Fibroblast of skin of left quadriceps (primary cell): ENCODE measurements at places on chromosomes 2 and 18.

- DNase-seq, result no peak
Observed at GRCh38 chr2:74077636-74078035, 70.1 kb downstream of the BOLA3 start.

DNA sequence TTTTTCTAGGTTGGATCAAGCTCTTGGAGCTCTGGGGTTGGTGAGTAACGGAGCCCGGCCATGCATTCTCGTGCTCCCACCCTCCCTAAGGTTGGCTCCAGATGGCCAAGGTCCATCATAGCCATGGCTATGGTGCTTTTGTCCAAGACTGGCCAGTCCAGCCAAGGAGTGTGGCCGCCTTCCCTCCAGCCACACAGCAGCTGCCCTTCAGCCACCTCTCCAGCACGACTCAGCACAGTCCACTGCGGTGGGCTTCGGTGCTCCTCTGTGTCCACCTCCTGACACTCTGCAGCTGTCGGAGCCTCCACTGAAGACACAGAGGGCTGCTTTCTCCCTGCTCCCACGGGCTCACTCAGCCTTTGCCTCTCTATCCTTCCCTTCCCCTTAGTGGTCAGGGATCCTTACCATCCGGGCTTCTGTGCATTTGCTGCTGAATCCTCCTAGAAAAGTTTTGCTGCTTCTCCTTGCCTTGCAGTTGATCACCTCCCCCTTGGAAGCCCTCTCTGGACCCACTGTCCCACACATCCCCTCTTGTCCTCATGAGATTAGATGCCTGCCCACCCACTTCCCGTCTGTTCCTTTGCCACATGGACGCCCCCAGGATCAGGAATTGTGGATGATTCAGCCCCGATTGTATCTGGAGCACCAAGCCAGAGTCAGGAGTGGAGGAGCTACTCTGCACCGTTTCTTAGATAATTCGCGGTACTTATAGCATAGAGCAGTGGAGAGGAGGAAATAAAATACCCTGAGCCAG is 177.1 kb upstream of the COPS8 start:
- DNase-seq, result no peak

DNA sequence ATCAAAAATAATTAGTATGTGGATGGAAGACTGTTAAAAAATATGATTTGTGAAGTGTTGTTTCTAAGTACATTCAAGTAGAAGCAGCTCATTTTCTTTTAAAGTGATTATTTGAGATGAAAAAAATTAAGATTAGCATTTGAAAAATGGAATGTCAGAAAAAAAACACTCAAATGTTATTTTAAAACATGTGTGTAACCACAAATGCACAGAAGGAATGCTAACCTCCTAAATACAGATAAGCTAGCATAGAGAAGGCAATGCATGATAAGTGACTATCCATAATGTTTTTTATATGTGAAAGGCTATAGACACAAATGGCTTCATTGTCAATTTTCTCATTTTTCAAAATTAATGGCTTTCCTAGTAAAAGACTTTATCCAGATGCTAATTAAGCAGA is 198.9 kb downstream of the NYAP2 start:
- DNase-seq, result no peak

- peak; percentile 14 for DNase-seq
Observed at GRCh38 chr2:94986392-94986963, 39.0 kb upstream of the MAL start.

DNA sequence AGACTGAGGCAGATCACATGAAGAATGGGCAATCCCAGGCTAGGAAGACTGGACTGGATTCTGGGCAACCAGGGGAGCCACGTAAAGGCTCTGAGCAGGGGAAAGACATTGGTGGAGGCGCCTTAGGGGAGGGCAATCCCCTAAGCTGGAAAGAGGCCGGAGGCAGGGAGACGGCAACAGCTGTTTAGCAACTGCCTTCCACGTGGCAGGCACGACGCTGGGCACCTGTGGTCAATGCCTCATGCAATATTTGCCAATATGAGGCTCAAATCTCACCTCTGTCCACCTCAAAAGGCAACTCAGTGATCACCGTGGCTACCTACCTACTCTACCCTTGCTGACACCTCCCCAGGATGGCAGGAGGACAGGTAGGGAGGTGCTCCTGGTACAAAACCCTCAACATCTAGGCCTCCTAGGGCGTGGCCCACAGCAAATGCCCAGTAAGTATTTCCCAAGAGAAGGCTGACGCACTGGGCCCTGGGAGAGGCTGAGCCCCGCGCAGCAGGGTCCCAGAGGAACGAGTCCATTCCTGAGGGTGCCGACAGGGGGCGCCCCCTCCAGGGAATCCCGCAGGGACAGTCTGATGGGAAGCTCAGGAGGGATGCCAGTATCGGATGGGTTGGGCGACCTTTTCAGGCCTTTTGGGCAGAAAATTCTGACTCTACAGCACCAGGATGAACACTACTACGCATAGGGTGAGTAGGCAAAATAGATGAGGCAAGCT is 8.9 kb downstream of the BOLA3 start:
- DNase-seq, result no peak

DNA sequence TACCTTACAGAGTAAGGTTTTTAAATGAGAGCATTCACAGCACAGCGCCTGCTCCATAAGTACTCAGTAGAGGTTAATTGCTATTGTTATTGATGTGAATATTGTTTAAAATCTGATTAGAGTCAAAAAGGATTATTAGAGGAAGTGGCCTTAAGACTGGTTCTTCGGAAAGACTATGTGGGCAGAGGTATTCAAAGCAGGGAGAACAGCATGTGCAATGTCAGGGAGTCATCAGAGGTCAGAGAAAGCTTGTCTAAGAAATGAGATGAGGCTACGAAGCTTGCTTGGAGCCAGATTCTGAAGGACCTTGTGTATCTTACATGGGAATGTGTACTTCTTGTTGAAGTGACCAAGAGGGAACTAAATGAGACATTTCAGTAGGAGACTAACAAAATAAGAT is 49.8 kb downstream of the PMS1 start:
- no peak for DNase-seq

DNA sequence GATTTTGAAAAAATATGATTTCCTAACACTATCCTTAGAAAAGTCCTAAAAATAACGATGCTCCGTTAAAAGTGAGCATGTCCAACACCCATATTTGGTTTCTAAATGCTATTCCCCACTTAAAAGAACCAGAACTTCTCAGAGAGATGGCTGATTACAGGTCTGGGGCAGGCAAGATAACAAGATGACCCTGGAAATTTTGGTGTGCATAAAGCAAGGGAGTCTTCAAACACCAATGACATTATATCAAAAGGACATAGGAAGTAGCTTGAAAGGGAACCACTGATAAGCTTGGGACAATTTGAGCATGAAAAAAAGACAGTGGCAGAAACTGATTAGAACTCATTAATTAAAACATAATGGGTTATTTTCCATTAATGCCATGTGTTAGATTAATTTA is 17.9 kb downstream of the STK17B start:
- no peak for DNase-seq

- peak; percentile 5 for DNase-seq
Observed at GRCh38 chr18:75727456-75727855, 300.0 kb upstream of the SMIM21 start.

GRCh38 chr2:241095594-241096290 is 6.3 kb downstream of the MTERF4 start:
- no peak for DNase-seq

DNA sequence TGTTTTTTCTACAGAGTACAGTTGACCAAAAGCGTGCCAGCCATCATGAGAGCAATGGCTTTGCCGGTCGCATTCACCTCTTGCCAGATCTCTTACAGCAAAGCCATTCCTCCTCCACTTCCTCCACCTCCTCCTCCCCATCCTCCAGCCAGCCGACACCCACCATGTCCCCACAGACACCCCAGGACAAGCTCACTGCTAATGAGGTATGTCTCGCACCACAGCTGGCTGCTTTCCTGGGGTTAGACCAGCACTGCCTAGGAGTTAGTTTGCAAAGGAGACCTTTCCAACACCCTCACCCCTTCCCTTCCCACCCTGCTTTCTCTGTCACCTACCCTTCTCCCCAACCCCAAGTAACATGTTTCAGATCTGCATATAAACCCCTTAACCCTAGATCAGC is 120.3 kb upstream of the IL1R2 start:
- no peak for DNase-seq

DNA sequence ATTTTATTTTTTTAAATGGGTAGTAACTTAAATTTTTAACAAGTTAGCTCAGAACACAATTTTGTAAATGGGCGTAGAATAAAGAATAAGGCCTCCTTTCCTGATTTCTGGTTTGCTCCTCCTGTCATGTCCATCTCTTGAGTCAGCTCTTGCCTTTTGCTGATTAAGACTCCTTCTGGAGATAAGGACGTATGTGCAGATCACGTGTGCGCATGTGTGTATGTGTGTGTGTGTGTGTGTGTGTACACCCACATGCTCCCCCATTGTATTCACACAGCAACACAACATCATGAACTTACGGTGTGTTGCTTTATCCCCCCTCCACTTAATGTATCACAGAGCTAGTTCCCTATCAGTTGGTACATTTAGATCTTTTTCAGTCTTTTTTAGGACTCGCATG is 182.9 kb downstream of the PRKCE start:
- no peak for DNase-seq

- DNase-seq, result no peak
Observed at GRCh38 chr2:231611273-231612108, 18.8 kb downstream of the TEX44 start.

DNA sequence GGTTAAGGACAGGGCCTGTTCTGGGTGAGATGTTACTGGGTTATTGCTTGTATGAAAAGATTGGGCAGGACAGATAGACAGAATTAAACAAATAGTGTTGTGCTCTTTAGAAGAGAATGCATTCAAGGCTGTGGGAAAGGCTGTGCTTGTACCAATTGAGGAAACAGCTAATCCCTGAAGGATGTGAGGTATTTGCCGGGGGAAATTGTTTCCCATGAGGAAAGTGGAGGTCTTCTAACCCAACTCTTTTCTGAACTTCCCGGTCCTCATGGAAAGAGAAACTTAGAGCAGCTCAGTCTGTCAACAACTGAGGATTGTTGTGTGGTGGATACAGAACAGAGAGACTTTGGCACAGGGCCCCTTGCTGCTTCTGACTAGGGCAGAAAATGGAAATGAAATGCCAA is 9.5 kb downstream of the SLC1A4 start:
- DNase-seq, result no peak

DNA sequence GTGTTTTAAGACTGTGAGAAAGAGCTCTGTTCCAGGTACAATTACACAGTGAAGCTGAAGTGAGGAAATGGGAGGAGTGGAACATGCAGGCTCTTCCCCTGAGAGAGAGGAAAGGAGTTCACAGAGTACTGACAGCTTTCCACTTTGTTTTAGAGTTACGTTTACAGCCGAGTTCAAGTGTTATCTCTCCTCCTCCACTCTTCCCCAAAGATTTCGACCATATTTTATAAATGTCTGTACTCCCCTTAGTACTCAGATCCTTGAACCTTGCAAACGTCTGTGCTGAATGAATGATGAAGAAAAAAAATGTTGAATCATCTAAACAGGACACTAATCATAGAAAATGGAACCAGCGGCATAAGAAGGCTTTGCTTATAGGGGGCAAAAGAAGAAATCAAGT is 121.6 kb downstream of the THADA start:
- DNase-seq, result no peak

- DNase-seq, result no peak
Observed at GRCh38 chr2:206071807-206072206, 14.2 kb downstream of the INO80D start.

GRCh38 chr2:667332-667999 is 9.7 kb downstream of the TMEM18 start:
- peak; percentile 29 for DNase-seq

DNA sequence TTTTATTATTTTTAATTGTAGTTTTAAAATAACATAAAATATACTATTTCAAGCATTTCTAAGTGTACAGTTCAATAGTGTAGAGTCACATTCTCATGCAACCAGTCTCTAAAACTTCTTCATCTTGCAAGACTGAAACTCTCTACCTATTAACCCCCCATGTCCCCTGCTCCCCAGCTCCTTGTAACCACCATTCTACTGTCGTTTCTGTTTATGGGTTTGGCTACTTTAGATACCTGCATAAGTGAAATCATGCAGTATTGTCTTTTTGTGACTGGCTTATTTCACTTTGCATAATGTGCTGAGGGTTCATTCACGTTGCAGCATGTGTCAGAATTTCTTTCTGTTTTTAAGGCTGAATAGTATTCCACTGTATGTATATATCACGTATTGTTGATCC is 139.4 kb downstream of the SMAD7 start:
- DNase-seq, result no peak

- no peak for DNase-seq
Observed at GRCh38 chr2:15198051-15198450, 363.1 kb downstream of the NBAS start.

DNA sequence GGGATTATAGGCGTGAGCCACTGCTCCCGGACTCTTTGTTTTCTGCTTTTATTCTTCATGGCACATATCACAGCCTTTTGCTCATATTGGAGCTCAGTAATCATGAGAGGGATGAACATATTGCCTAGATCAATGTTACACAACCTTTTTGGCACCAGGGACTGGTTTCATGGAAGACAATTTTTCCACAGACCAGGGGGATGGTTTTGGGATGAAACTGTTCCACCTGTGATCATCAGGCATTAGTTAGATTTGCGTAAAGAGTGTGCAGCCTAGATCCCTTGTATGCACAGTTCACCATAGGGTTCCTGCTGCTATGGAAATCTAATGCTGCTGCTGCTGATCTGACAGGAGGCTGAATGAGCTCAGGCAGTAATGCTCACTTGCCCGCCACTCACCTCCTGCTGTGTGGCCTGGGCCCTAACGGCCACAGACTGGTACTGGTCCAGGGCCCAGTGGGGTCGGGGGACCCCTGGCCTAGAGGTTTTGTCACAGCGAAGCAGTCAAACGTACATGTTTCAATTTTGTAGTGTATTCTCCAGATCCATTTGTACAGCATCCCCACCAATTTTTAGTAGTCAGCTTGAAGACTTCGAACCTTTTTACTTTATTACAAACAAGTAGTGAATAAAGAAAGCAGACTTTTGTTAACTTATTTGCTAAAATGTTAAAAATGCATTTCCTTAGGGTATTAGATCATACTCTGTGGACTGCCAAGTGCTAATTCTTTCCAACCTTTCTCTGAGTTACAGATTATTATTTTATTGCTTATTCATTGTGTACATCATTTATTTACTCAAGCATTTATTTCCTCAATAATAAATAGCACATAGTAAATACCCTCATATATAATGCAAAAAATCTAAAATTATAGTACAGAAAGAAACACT is 6.2 kb downstream of the DAW1 start:
- DNase-seq, result no peak
